ENCODE measurements at places on chromosomes 12 and 14.

DNA sequence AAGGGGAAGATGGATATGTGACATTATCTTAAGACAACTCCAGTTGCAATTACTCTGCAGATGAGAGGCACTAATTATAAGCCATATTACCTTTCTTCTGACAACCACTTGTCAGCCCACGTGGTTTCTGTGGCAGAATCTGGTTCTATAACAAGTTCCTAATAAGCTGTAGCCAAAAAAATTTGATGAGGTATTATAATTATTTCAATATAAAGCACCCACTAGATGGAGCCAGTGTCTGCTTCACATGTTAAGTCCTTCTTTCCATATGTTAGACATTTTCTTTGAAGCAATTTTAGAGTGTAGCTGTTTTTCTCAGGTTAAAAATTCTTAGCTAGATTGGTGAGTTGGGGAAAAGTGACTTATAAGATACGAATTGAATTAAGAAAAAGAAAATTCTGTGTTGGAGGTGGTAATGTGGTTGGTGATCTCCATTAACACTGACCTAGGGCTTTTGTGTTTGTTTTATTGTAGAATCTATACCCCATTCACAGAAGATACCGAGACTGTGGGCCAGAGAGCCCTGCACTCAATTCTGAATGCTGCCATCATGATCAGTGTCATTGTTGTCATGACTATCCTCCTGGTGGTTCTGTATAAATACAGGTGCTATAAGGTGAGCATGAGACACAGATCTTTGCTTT, 36.9 kb downstream of the PSEN1 start:
- DNase-seq, result peak; percentile 85

GRCh38 chr12:20376984-20377383, 8.6 kb downstream of the PDE3A start:
- peak; percentile 65 for DNase-seq

GRCh38 chr14:95237958-95238340, 80.6 kb upstream of the DICER1 start:
- peak; percentile 59 for DNase-seq

DNA sequence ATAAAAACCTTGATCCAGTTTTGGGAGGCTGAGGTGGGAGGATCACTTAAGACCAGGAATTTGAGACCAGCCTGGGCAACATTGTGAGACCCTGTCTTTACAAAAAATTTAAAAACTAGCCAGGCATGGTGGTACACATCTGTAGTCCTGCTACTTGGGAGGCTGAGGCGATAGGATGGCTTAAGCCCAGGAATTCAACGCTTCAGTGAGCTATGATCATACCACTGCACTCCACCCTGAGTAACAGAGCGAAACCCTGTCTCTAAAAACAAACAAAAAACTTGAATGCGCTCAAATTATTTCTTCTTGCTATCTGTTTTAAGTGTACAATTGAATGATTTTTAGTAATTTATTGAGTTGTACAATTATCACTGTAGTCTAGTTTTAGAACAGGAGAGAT, 20.1 kb downstream of the WDR20 start:
- no peak for DNase-seq

GRCh38 chr12:2195085-2195484, 142.3 kb downstream of the CACNA1C start:
- no peak for DNase-seq

DNA sequence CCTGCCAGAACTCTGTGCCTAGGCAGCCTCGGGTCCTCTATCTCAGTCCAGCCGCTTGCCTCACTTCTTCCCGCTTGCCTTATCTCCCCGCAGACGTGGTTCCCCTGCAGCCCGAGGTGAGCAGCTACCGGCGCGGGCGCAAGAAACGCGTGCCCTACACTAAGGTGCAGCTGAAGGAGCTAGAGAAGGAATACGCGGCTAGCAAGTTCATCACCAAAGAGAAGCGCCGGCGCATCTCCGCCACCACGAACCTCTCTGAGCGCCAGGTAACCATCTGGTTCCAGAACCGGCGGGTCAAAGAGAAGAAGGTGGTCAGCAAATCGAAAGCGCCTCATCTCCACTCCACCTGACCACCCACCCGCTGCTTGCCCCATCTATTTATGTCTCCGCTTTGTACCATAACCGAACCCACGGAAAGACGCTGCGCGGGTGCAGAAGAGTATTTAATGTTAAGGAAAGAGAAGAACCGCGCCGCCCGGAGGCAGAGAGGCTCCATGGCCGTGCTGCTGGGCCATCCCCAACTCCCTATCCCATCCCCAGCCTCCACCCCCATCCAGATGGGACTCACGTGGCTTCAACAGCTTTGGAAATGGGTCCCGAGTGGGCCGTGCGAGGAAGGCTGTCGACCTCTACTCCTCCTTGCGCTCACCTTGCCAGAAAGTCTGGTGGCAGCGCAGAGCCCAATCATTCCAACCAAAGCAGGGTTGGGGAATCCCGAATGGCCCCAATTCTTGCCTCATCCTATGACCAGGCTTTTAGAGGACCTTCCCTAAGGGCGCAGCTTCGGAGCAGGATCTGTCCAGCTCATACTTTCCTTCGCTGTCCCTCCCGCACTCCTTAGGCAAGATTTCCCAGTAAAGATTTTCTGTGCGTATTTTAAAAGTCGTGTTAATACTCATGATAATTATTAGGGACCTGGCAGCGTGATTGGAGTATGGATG, 6.5 kb downstream of the HOXC13 start:
- DNase-seq, result no peak
